GM23338 (cell line): ENCODE measurements at places on chromosomes 2 and 18. TPM values are rescaled to one million over a fixed set of nuclear protein-coding genes. Genes with fewer than 3 reads are reported as not detected.

The SP140 gene
- polyA plus RNA-seq: 0.54 and 0.70 TPM in 2 replicates

The NEB gene
- 4.9 and 6.2 TPM in 2 replicates for polyA plus RNA-seq

The LINC00305 gene
- polyA plus RNA-seq: not detected in 2 replicates

The CD207 gene
- not detected in 2 replicates for polyA plus RNA-seq

The BBS5 gene
- 0.36 and 0.40 TPM in 2 replicates for polyA plus RNA-seq

The CHMP1B gene
- polyA plus RNA-seq: 38.5 and 41.8 TPM in 2 replicates

The SLC5A7 gene
- polyA plus RNA-seq: 0.05 TPM in 1 of 2 replicates, not detected in the other

The POMC gene
- 8.5 and 8.7 TPM in 2 replicates for polyA plus RNA-seq

The FBXO15 gene
- 0.53 TPM in 1 of 2 replicates, not detected in the other for polyA plus RNA-seq

The NR4A2 gene
- polyA plus RNA-seq: 0.56 and 0.71 TPM in 2 replicates

The AMMECR1L gene
- 7.8 and 7.9 TPM in 2 replicates for polyA plus RNA-seq

The PDE11A gene
- polyA plus RNA-seq: 0.02 and 0.08 TPM in 2 replicates

The PSTPIP2 gene
- 1.1 and 1.4 TPM in 2 replicates for polyA plus RNA-seq

The TUBB8B gene
- polyA plus RNA-seq: 0.74 and 1.2 TPM in 2 replicates

The KCNJ13 gene
- polyA plus RNA-seq: 0.37 and 0.52 TPM in 2 replicates

The SNORC gene
- 1.6 and 1.9 TPM in 2 replicates for polyA plus RNA-seq

The CYP27C1 gene
- polyA plus RNA-seq: 1.1 and 1.8 TPM in 2 replicates

The SCN3A gene
- not detected in 2 replicates for polyA plus RNA-seq

The FAM110C gene
- polyA plus RNA-seq: 7.9 and 9.7 TPM in 2 replicates

The SETBP1 gene
- 1.6 TPM in 2 replicates for polyA plus RNA-seq

The THOC1 gene
- polyA plus RNA-seq: 66.1 and 73.0 TPM in 2 replicates

The HYCC2 gene
- polyA plus RNA-seq: 2.2 and 2.4 TPM in 2 replicates
